T-cell (primary cell): ENCODE measurements at places on chromosomes 7 and 10. TPM values are rescaled to one million over a fixed set of nuclear protein-coding genes. Genes with fewer than 3 reads are reported as not detected.

DNA sequence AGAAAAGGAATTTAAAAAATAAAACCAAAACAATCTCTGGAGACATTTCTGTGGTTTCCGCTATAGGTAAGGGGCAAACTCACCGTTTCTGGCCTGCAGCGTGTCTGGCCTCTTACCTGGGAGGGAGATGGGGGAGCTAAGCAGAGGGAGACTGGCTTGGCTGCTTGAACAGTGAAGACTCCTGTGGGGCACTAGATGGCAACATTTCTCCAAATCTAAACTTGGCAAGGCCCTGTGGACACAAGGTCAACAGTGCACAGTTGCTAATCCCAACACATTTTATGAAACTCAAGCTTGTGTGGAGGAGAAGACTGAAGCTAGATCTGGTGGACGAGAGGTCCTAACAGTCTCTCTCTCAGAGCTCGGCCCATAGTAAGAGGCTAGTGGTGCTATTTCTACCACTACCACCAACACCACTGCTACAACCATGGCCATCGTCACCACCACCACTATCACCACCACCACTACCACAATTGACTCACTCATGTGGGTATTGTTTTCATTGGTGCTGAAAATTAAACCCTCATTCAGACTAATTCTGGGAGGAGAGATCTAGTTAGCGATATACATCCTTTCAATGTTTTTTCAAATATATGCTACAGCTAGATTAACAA lies 28.4 kb upstream of the CDHR3 start:
- DNase-seq, result no peak

The C10orf53 gene
- not detected for total RNA-seq

- DNase-seq, result no peak
Measured at GRCh38 chr7:106848851-106849442, 16.1 kb upstream of the PIK3CG start.

- DNase-seq, result no peak
Measured at GRCh38 chr10:77560471-77560870, 77.1 kb downstream of the KCNMA1 start.

The AOAH gene
- 53.3 TPM for total RNA-seq

The STOX1 gene
- total RNA-seq, result 0.50 TPM

GRCh38 chr10:80172896-80173295 lies 32.4 kb downstream of the ANXA11 start:
- DNase-seq, result no peak

DNA sequence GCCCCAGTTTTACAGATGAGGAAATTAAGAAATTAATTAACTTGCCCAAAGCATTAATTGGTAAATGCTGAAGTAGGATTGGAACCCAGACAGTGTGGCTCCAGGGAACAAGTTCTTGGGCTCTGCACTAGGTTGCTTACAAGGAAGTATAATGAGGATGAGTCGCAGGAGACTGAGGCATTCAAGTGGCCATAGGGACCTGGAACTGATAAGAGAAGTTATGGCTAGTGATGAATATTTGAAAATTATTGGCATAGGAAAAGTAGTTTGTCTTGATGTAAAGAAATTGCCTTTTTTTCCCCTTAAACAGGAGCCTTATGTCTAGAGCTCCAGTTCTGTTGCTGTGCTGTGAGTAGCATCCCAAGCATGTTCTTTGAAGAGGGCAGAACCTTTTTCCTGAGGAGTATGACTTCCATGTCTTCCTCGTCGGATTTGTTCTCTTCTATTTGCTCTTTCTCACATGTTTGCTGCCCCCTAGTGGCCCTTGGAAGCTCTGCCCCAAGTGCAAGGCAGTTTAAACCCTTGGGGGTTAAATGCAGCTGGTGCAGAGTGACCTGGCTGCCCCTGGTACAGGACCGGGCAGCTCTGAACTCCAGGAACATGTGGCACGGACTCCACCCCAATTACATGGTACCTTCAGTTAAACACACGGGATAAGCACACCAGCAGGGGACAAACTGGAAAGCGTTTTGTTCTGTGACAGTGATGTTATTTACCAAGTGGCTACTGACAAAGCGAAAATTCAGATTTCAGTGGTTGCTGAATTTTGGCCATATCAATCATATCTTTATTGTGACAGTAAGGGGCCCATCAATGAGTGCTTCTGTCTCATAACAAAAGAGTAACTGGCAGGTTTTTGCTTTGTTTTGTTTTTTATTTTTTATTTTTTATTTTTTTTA lies 148.8 kb downstream of the HECW1 start:
- DNase-seq, result peak; percentile 4

The AKR1E2 gene
- total RNA-seq, result 22.5 TPM

GRCh38 chr10:13893926-13894325 lies 307.2 kb downstream of the PRPF18 start:
- DNase-seq, result no peak

DNA sequence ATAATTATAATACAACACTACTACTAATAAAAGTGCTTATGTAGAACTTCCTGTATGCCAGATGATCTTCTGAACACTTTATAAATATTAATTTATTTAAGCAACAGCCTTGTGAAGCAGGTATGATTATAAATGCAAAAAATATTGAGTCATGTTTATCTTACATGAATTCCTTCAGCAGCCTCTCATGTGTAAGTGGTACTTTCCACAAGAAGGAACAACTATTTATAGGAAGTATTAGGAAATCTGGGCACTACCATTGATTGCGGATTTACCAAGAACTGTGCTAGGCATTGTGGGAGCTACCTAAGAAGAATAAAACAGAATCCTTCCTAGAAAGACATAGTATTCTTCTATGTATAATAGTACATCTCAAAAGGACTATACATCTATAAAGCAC lies 10.7 kb upstream of the STEAP4 start:
- no peak for DNase-seq

DNA sequence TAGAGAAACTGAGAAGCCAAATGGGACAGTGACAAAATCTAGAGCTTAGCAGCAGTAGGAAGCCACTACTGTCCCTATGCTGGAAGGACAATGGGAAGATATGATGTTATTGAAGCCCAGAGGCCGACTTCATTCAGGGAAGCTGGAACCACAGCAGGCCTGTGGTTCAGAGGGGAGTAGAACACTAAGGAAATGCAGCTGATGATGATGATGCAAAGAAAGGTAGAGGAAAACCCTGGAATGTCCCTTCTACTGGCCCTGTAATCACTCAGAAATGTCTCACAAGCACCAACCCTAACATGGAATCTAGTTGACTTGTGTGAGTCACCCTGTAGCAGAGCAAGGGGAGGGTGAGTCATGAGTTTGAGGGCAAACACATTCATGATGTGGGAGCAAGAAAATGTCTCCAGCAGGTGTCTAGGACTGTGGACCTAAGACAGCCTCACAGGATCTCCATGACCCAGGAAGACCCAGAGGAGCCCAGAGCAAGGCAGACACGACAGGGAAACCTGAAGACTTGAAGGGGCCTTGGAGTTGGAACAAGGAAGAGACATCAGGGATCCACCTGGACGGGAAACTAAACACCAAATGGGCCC lies 37.0 kb upstream of the LRRC17 start:
- DNase-seq, result no peak

The KIFBP gene
- 6.3 TPM for total RNA-seq

GRCh38 chr7:139561-140243 lies 52.7 kb upstream of the FAM20C start:
- DNase-seq, result no peak

The GRIFIN gene
- not detected for total RNA-seq

DNA sequence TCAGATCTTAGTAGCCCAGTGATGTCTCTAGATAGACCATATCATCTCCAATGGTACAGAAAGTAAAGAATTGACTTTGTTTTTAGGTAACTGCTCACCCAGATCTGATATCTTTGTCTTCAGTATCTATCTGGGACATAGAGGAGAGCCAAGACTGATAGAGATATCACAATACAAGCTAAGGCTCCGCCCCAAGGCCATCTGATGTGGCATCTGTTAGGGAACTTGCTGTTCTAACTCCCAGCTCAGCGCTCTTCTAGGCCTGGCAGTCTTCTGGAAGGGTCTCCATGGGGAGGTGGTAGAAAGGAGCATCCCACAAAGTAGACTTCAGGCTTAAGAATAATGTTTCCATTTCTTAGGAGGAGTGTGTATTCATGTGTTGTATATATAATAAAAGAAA lies 88.4 kb upstream of the SAMD8 start:
- no peak for DNase-seq

The AKR1C1 gene
- total RNA-seq, result 1.3 TPM

DNA sequence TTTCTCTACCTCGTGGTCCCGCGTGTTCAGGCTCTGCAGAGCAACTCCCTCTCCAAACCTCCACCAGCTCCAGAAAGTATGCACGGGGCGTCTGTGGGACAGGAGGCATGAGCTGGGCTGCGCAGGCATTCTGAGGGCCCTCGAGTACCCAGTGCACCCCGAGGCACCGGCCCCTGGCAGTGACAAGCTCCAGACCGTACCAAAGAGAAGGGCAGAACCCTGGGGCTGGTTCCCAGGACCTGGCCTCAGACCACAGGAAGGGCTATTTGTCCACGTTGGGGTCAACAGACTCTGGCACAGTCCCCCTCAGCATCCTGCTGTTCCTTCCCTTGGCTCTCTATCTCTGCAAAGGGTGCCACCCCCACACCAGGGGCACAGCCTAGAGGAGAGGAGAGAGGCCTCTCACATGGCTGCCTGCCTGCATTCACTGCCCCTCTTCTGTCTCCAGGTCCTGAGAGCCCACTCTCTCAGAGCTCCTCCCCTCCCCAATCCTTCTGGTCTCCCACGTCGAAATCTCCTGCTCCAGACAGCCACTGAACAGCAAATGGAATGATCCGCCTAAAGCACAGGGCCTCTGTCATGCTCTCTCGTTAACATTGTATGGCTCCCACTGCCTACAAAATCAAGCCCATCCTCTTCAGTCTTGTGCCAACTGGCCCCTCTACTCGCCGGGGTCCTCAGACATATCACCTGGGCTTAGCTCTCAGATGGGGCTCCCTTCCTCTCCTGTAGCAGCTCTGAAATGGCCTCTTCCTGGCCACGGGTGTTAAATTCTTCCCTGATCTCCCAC lies 96.3 kb downstream of the OAT start:
- DNase-seq, result no peak

- no peak for DNase-seq
Measured at GRCh38 chr7:80498481-80499349, 13.1 kb downstream of the GNAT3 start.

- DNase-seq, result no peak
Measured at GRCh38 chr7:44131173-44132029, 8.1 kb upstream of the POLD2 start.

GRCh38 chr7:5597772-5598171 lies 174.1 kb upstream of the TNRC18 start:
- no peak for DNase-seq

DNA sequence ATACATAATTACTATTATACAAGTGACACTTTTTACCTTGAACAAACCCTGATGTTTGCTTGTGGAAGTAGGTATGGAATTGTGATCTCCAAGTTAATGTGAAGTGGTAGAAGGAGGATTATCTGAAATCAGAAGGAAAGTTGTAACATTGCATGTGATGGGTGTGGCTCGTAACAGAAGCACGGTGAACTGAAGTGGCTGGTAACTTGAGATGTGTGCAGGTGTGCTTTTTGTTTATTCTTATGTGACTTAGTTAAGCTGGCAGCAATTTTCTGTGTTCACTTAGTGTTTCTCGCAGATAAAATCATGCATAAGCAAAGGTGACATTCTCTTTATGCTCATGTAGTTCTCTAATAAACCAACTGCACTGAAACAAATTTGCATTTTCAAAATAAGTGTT lies 82.3 kb downstream of the ZEB1 start:
- DNase-seq, result no peak

GRCh38 chr7:80721883-80722615 lies 83.6 kb downstream of the CD36 start:
- DNase-seq, result no peak
